ENCODE measurements at places on chromosomes 3 and 15.

- DNase-seq: no peak
These were observed 6.4 kb upstream of the RARRES1 start for GRCh38 chr3:158738653-158739052.

GRCh38 chr15:74857082-74857655, 14.2 kb upstream of the ULK3 start:
- no peak for DNase-seq

DNA sequence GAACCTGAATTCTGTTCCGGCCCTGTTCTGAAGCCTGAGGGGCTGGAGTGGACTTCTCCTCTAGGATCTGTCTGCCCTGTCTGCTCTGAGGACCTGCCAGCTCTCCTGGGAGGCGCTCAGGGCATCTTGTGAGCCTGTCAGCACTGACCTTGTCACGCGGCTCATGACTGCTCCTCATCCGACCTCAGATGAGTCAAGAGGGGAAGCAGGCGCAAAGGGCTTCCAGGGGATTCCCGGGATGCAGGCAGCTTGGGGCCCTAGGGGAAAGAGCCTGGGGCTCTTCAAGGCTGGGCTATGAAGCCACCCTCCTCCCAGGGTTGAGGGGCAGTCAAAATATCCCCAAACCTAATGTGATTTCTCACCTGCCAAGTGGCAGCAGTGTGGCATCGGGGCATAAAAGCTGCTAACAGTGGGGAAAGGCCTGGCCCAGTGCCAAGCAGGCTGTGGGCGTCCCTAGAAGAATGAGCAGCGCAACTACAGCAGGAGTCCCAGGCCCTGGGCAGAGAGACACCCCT, 27.6 kb upstream of the ANKDD1A start:
- peak; percentile 66 for DNase-seq

DNA sequence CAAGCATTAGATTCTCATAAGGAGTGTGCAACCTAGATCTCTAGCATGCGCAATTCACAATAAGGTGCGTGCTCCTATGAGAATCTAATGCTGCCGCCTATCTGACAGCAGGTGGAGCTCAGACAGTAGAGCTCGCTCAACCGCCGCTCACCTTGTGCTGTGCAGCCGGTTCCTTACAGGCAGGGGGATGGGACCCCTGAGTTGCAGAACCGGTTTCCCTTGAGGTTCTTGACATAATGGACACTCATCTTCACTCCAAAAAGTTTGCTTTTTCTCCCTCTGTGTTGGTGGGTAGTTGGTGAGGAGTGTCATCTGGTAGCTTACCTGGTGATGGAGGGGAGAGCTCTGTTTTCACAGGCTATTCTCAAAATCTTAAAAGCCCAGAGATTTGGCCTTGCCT, 324.0 kb upstream of the TBL1XR1 start:
- no peak for DNase-seq

DNA sequence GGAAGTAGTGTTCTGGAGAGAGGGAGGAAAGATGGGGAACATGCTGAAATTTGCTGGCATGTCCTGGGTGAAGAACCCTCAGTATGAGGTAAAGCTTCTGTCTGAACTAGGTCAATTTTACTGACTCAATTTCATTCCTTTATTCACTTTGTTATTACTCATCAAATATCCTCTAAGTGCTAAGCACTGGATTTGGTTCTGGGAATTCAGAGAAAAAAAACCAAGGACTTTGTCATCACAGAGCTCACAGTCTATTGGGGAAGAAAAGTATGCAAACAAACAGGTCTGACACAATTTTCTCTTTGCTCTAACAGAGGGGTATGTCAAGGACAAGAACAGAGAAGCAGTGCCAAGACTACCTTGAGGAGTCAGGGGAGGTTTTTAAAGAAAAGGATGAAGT, 68.0 kb downstream of the TFG start:
- DNase-seq: no peak

- no peak for DNase-seq
These were observed 91.2 kb downstream of the MB21D2 start for GRCh38 chr3:192826214-192827006.

GRCh38 chr15:70439304-70439877, 324.0 kb downstream of the UACA start:
- no peak for DNase-seq

GRCh38 chr3:115968871-115969270, 345.6 kb downstream of the GAP43 start:
- DNase-seq: no peak

GRCh38 chr15:65561934-65562333, 31.7 kb downstream of the HACD3 start:
- DNase-seq: no peak

- DNase-seq: no peak
These were observed 139.9 kb downstream of the ALDH1A2 start for GRCh38 chr15:57925650-57926049.

DNA sequence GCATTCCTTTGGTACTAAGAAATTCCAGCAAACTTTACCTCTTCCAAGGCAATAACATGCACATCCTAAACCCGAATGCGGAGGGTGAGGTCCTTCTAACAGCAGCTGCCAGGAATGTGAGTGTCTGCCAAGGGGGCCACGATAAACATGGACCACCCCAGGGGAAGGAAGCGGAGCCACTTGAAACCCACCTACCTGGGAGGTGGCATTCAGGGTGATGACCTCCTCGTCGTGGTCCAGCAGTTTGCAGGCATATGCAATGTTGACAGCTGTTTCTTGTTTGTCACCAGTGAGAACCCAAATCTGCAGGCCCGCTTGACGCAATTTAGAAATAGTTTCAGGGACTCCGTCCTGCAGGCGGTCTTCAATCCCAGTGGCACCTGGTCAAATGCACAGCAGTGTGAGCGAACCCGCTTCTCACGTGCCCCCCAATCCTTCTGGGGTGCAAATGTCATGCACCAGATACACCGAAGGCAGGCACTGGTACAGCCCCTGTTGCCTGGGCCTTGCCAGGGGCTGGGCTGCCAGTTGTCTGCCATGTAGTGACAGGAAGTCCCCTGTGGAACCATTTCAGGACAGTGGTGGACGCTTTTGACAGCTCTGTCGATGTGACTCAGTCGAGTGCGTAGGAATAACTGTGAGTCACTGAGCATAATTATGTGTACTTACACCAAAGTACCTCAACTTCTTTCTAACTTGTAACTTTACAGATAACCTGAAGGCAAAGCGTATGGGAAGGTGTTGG, 161.2 kb downstream of the ATP10A start:
- no peak for DNase-seq

DNA sequence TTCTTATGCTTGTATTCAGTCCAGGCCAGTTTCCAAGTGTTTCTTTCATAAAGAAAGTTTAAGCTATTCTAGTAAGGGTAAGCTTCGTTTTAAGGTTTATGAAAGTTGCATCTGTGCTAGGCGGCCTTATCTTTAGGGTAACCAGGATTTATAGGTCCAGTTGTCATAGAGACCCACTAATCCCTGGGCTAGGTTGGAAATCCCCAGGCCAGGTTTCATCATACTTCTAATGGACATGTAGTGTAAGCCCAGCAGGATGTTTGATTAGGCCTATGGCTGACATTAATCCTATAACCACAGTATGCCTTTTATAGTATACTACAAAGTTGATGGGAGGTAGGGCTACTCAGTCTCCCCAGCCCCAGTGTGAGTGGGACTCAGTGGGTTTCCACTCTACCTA, 312.4 kb downstream of the CACNA2D3 start:
- no peak for DNase-seq

- no peak for DNase-seq
These were observed 437.8 kb downstream of the MAGI1 start for GRCh38 chr3:65600888-65601287.

DNA sequence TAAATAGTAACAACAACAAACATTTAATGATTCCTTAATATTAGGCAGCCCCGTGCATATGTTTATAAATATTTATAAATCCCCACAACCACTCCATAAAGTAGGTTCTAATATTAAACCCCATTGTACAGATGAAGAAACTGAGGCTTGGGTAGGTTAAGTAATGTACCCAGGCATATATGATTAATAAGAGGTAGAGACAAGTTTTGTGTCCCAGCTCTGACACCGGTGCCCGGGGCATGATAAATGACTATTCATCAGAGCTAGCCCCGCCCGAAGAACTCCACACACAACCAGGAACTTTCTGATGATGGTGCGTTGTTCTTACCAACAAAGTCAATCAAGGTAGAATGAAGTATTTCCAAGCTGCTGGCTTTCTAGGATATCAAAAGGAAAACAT, 19.4 kb downstream of the CDCP1 start:
- DNase-seq: no peak

GRCh38 chr3:69174871-69175737, 52.7 kb upstream of the LMOD3 start:
- no peak for DNase-seq

DNA sequence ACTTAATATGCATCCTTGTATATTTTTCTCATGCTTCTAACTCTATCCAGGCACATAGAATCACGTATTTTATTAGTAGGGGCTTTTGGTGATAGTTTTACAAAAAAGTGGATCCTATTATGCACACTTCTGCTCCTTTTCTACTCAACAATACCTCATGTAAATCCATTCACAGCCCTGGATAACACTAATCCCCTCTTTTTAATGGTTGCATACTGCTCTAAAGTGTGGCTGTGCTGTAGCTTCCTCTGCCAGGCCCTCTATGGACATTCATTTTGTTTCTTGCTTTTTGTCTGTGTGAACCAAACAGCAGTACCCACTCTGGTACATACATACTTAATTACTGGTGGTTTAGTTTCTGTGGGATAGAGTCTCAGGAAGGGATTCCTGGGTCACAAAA, 51.3 kb upstream of the SCAANT1 start:
- DNase-seq: no peak

GRCh38 chr3:35523838-35524237, 115.5 kb upstream of the ARPP21 start:
- DNase-seq: no peak

DNA sequence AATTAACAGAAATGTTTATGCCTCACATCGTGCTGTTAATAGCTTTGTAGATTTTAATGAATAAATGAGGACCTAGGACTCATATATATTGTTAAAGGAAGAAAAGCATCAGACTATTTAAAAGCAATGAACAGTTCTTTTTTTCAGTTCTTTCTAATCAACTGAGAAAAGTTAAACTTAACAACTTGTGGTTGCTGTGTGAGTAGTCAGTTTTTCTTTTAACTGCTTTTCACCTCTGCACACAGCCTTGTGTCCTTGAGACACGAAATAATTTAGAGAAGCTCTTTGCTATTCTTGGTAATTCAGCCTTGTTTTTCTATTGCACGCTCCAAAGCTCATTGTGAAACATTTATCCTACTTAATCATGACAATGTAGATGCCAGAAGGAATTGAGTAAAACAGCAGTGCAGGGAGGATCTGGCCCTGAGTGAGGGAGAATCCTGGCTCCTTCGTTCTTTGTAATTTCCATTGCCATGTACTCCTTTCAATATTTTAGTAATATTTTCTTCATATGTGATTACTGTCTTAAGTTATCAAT, 499.0 kb downstream of the PYDC2 start:
- no peak for DNase-seq

GRCh38 chr15:34240537-34240936, 15.7 kb downstream of the EMC4 start:
- no peak for DNase-seq

GRCh38 chr15:52139599-52140462, 27.3 kb upstream of the BCL2L10 start:
- DNase-seq: peak; percentile 61

DNA sequence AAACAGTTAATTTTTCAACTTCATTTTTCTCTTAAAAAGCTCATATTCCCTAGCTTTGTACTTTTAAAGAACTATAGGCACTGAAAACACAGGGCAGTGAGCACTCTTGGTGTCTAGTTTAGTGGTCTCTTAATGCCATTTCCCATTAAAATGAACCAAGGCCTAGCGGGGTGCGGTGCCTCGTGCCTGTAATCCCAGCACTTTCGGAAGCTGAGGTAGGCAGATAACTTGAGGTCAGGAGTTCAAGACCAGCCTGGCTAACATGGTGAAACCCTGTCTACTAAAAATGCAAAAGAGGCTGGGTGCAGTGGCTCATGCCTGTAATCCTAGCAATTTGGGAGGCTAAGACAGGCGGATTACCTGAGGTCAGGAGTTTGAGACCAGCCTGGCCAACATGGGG, 45.5 kb downstream of the LDHAL6B start:
- DNase-seq: no peak

- DNase-seq: no peak
These were observed 441.4 kb downstream of the CNTN6 start for GRCh38 chr3:1534252-1534651.

GRCh38 chr3:151604891-151605290, 128.8 kb upstream of the AADACL2 start:
- DNase-seq: no peak

GRCh38 chr3:48863122-48863521, 15.4 kb upstream of the PRKAR2A start:
- DNase-seq: no peak

DNA sequence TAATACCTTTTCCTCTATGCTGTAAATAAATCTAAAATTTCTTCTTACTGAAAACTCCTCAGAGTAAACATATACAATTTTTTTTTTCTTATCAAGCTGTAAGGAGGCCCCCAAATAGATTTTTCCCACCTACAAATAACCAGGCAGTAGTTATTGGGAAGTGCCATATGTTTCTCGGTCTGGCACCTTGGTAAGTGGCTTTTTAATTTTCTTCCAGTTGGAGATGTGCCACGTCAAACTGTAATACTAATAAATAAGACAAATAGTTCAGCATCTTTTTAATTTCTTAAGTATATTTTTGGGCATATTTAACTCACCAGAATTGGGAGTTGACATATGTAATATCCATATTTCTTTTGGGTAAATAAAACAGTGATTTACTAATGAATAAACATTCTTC, 346.3 kb downstream of the DIPK2A start:
- no peak for DNase-seq

GRCh38 chr3:138066383-138066782, 49.0 kb downstream of the DZIP1L start:
- no peak for DNase-seq

DNA sequence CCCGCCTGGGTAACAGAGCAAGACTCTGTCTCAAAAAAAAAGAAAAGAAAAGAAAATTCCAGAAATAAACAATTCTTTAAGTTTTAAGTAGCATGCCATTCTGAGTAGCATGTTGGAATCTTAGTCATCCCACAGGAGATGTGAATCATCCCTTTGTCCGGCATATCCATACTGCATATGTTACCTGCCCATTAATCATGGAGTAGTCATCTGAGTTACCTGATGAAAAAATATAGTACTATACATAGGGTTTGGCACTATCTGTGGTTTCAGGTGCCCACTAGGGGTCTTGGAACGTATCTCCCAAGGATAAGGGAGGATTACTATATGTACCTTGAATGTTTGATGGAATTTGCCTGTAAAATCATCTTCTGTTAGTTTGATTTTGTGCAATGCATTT, 6.3 kb upstream of the CCR4 start:
- DNase-seq: no peak

Measured in activated T-cell treated with anti-CD3 and anti-CD28 coated beads for 1 hour (primary cell).